ENCODE measurements at places on chromosomes 6 and 20. TPM values are rescaled to one million over a fixed set of nuclear protein-coding genes. Genes with fewer than 3 reads are reported as not detected.

The BPI gene
- polyA plus RNA-seq, result not detected

The TRIM40 gene
- 0.10 TPM for polyA plus RNA-seq

The TULP1 gene
- not detected for polyA plus RNA-seq

The RSPH9 gene
- polyA plus RNA-seq, result 1.2 TPM

The COL21A1 gene
- polyA plus RNA-seq, result not detected

The OR2H1 gene
- not detected for polyA plus RNA-seq

All from IgD-negative memory B cell (primary cell).